Activated T-cell treated with anti-CD3 and anti-CD28 coated beads, Interleukin-2, amount 50 U/mL, for 72 hours (primary cell): ENCODE measurements at places on chromosomes 3 and 15. TPM values are rescaled to one million over a fixed set of nuclear protein-coding genes. Genes with fewer than 3 reads are reported as not detected.
A peak's percentile ranks its signal among the peaks of the same experiment; 100 is the strongest.

The CLSTN2 gene
- not detected for total RNA-seq

The SUSD5 gene
- total RNA-seq = not detected

The MCF2L2 gene
- total RNA-seq = 11.5 TPM

The THBS1 gene
- total RNA-seq = 1.3 TPM

The SERPINI2 gene
- total RNA-seq = not detected

DNA sequence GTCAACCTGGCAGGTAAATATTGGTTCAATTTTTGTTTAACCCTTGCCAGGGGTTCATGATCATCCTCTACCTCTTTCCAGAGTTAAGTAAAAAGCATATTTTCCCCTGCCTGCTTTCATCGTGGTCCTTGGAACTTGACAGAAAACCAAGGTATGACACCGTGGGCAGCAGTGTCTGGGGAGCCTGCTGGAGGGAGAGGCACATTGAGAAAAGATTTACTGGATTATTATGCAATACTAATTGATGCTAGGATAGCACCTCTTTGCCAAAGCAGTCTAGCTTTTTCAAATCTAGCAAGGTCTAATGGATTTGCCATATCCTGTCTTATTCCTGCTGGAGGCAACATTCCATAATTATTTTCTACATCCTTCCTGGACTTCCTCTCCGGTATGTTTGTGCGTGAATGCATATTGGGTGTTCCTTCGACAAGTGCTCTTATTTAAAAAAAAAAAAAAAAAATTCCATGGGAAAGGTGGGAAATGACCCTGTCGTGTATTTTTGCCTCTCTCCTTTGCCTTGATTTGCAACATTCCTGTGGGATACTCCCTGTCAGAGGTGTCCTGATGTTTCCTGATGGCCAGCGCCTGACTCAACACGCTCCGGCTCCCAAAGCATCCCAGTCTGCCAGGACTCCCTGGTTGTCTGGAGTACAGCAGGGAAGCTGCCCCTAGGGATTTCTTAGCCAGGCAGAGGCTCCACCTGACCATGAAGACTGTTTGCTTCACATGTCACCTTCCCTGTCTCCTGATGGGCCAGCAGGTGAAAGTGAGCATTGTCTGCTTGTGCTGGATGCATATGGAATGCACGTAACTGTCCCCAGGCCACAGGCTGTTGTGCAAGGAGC is 6.3 kb downstream of the BHLHE40 start:
- no peaks in the 10 kb centered on the region for H3K27me3 ChIP-seq
- peak overlapping the region; percentile 82 for H3K27ac ChIP-seq
- H3K4me1 ChIP-seq = peaks cover 65% of the 10 kb centered on the region

- H3K4me1 ChIP-seq = no peaks in the 10 kb centered on the region
- H3K36me3 ChIP-seq = no peaks in the 10 kb centered on the region
- no peak overlapping the region for H3K4me3 ChIP-seq
- peak; percentile 4 for DNase-seq
Measured at GRCh38 chr3:139797724-139798343, 120.1 kb upstream of the NMNAT3 start.

DNA sequence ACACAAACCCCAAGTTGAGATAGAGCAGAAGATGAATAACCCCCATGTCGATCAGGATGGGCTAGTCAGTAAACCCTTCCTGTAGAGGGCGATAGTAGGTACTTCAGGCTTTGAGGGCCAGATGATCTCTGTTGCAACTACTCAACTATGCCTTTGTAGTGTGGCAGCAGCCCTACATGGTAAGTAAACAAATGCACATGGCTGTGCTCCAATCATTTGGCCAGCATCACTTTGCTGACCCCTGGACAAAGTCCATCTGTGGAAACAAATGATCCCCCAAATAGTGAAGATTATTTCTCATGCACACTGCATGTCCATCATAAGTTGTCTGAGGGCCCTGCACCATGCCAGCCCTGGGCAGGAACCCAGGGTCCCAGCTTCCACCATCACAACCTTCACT is 402.2 kb upstream of the PROK2 start:
- no peak overlapping the region for H3K27ac ChIP-seq
- no peak overlapping the region for H3K4me3 ChIP-seq
- H3K27me3 ChIP-seq = peaks cover 13% of the 10 kb centered on the region
- H3K36me3 ChIP-seq = no peaks in the 10 kb centered on the region
- peaks cover 41% of the 10 kb centered on the region for H3K4me1 ChIP-seq
- DNase-seq = peak; percentile 5

DNA sequence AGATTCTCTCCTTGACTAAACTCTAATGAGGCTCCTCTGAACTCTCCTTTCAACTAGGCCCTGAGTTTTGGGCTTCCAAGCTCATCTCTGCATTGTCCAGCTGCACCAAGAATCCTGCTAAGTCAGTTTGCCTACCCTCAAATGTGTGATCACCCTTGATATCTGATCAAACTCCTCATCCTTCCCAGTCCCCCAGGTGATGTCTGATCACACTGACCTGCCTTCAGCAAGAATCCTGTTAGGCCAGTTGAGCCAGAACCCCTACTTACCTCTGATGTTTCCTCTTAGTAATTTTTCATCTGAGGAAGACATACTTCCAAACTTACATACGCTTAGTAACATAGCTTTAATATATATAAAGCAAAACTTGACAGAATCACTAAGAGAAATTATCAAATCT is 28.8 kb downstream of the SUMF1 start:
- H3K27ac ChIP-seq = no peak overlapping the region
- DNase-seq = no peak
- H3K27me3 ChIP-seq = no peaks in the 10 kb centered on the region
- peaks cover 2% of the 10 kb centered on the region for H3K36me3 ChIP-seq

DNA sequence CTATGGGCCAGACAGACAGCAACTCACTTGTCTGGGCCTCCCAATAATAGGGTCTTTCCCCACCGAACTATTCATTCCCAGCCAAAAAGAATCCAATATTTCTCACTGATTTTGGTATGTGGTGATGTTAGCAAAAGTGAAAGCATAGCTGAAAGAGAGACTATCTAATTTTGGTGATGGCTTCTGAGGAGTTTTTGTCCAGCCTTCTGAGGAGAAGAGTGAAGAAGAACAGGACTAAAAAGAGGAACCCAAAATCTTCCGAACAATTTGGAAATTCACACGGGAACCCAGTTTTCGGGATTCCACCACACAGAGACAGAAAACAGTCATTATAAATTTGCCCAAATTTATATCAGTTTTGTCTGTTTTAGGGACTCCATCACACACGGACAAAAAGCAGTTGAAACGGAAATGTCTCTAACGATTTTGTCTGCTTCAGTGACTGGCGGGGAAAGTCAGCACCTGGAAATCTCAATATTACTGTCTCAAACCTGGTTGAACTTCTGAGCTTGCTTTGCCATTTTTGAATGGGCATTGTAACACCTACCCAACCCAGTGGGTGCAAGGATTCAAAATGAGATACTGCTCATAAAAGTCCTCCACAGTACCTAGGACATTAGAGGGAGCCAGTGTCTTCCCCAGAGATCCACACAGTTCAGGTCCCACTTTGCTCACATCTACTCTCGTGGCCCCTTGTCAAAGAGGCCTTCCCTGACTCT is 9.1 kb downstream of the CD80 start:
- no peaks in the 10 kb centered on the region for H3K36me3 ChIP-seq
- peak overlapping the region; percentile 4 for H3K27ac ChIP-seq
- H3K4me1 ChIP-seq = peaks cover under 1% of the 10 kb centered on the region
- no peaks in the 10 kb centered on the region for H3K27me3 ChIP-seq
- no peak overlapping the region for H3K4me3 ChIP-seq

DNA sequence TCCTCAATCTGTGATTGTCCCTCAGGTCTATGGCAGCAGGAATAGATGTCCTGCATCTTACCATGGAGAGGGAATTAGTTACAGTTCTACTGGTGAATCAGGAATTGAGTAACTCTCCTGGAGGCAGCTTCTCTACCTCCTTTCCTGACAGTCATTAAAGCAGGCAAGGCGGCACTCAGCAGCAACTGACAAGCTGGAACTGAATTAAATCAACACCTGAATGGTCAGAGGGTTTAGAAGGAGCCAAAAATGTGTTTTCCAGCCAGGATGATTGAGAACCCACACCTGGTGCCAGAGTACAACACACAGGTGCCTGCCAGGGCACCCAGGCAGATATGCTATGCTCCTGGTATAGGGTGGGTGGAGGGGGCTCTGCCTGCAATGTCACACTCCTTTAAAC is 43.1 kb upstream of the TIPARP start:
- H3K4me3 ChIP-seq = no peak overlapping the region
- no peaks in the 10 kb centered on the region for H3K4me1 ChIP-seq
- H3K27me3 ChIP-seq = no peaks in the 10 kb centered on the region
- no peak overlapping the region for H3K27ac ChIP-seq
- no peak for DNase-seq
- no peaks in the 10 kb centered on the region for H3K36me3 ChIP-seq
